ENCODE measurements at places on chromosomes 5 and 9.

DNA sequence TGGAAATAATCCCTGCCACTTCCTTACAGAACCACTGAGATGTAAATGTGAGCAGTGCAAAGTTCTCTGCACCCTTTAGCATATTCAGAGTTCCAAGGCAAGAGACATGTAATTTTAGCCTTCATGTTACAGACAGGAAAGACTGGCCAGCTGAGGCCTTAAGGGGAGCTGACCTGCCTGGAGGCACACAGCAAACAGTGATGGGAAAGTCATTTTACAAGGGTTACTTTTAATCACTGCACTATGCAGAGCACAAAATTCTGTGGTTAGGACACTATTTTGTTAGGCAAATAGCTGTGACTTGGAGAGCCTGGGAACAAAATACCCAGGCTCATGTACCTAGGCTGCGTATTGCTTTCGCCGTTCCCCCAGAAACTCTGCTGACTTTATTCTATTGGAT lies 30.2 kb upstream of the TNIP1 start:
- DNase-seq: no peak

- DNase-seq: no peak
These were observed 25.8 kb upstream of the CD180 start for GRCh38 chr5:67222243-67223025.

- DNase-seq: no peak
These were observed 114.6 kb downstream of the FAM170A start for GRCh38 chr5:119743927-119744326.

DNA sequence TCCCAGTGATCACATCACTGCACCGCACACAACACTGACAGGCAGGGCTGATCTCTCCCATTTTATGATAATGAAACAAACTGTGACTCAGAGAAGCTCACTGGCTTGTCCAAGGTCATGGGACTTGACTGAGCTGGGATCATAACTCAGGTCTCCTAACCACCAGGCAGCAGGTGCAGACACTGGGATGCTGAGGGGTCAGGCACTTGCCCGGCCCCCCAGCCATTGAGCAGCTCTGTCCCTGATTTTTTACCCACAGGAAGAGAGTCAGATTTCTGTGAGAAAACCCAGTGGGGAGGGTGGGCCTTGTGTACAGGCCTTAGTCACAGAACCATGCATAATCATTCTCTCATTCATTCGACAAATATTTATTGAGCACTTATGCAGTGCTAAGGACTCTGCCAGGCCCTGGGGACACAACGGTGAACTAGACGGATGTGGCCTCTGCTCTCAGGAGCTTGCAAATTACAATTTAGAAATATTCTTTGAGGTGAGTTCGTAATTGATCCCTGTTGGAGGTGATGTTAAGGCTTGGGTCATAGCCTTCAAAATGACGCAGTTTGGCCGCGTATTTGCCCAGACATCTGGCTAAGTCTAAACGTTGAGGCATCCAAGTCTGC lies 54.5 kb upstream of the TGFBR1 start:
- no peak for DNase-seq

DNA sequence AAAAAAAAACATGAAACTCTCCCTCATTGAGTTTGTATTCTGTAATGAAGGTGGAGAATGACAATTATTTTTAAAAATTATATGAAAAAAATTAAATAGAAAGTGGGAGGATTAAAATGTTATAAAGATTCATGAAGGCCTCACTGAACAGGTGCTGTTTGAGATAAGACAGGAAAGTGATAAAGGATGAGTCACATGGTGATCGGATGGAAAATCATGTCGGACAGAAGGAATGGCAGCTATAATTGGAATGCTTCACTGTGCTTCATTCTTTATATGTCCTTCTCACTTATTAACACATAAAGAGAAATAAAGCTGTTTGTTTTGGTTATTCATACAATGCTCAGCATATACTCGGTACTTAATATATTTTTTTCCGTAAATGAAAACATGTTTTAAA lies 464.5 kb upstream of the RGMB start:
- DNase-seq: no peak

- DNase-seq: peak; percentile 82
These were observed 4.5 kb upstream of the SET start for GRCh38 chr9:128684325-128685199.
